ENCODE measurements at places on chromosomes 1 and 21. TPM values are rescaled to one million over a fixed set of nuclear protein-coding genes. Genes with fewer than 3 reads are reported as not detected.
A peak's percentile ranks its signal among the peaks of the same experiment; 100 is the strongest.

The GSTM1 gene
- not detected for total RNA-seq

The ZNF670 gene
- 0.26 TPM for total RNA-seq

The FCRL1 gene
- 1.0 TPM for total RNA-seq

The SEC16B gene
- not detected for total RNA-seq

The CYP4Z1 gene
- not detected for total RNA-seq

The MTARC2 gene
- 0.72 TPM for total RNA-seq

- H3K4me3 ChIP-seq, result peak overlapping the region; percentile 79
- H3K36me3 ChIP-seq, result no peaks in the 10 kb centered on the region
- no peak for DNase-seq
- H3K4me1 ChIP-seq, result peaks cover 5% of the 10 kb centered on the region
These were observed 14.0 kb upstream of the HLCS start for GRCh38 chr21:36980280-36981048.

DNA sequence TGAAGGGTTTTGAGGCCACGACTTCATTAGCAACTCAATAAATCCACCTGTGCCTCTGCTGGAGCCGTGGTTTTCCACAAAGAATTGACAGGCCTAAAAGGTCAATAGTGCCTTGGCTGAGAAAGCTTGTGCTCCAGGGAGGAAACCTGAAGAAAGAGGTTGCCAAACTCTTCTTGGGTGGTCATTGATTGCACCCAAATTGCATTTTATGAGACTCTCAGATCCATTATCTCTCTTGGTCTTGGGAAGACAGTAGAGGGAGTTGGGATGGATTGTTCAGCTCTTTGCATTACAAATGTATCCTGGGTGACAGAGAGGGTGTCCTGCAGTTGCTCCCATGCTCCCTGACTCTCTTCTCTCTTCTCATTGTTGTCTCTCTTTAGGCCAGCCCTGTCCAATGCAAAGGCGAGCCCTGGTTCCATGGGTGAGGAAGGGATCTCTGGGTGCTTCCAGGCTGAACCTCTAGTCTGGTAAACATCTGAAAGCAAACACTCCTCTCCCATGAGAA is 46.1 kb upstream of the HTR1D start:
- H3K4me1 ChIP-seq, result peaks cover 2% of the 10 kb centered on the region
- H3K4me3 ChIP-seq, result no peak overlapping the region
- H3K27ac ChIP-seq, result no peak overlapping the region
- no peaks in the 10 kb centered on the region for H3K36me3 ChIP-seq
- H3K27me3 ChIP-seq, result peaks cover 11% of the 10 kb centered on the region

GRCh38 chr21:44926331-44927101 is 5.8 kb upstream of the ITGB2 start:
- H3K4me1 ChIP-seq, result peaks cover 65% of the 10 kb centered on the region
- H3K4me3 ChIP-seq, result peak overlapping the region; percentile 95

All from T-helper 17 cell (primary cell).